ENCODE measurements at places on chromosomes 13 and 19. TPM values are rescaled to one million over a fixed set of nuclear protein-coding genes. Genes with fewer than 3 reads are reported as not detected.

The F2RL3 gene
- not detected for total RNA-seq

The ZNF730 gene
- not detected for total RNA-seq

DNA sequence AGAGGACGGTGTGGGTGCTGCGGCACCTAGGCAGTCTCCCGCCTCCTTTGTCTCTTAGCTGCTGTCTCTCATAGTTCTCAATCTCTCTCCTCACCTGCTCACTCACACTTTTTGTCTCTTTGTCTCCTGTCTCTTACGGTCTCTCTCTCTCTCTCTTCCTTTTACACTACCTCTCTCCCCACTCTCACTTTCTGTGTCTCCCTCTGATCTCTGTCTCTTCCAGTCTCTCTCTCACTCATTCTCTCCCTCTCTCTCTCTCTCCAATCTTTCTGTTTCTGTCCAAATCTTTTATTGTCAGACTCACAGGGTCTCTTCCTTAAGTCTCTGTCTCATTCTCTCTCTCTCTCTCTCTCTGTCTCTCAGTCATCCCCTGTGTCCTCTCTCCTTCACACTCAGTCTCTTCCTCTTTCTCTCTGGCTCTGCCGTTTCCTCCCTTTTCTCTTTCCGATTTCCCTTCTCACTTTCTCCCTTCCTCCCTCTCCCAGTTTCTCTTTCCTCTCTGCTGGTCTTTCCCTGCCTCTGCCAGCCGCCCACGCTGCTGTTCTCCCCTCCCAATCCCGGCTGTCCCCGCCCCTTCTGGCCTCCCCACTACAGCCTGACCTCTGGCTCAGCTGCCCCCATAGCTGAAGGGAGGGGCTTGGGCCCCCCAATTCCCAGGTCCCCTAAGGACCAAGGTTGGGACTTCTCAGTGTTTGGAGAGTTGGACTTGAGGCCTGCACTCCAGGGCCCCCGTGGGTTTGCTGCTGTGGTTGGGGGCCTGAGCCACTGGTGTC lies at the start of gene PLEKHA4:
Gene PLEKHA4, minus strand, starts transcription at position 504 of the 773 bp plus-strand sequence. CDS start 997 bp downstream, outside the sequence.
- DNase-seq, result no peak

- no peak for DNase-seq
Observed at GRCh38 chr13:98189841-98190505, 12.9 kb upstream of the RNF113B start.

DNA sequence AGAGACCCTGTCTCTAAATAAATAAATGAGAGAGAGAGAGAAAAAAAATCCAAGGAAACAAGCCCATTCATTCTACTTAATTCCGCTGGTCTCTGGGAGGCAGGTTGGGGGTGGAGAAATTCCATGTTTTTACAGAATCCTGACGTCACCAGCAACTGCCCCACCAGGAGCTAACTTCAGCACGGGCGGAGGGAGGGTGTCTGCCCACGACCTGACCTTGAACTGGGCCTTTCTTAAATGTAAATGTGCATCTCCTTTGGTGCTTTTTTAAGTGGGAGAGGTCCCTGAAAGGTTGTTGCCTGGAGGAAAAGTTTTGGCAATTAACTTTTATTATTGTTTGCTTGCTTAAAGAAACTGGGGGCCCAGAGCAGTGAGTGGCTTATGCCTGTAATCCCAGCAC lies 15.5 kb downstream of the KLF2 start:
- DNase-seq, result no peak

- no peak for DNase-seq
Observed at GRCh38 chr19:4879041-4879440, 11.6 kb upstream of the PLIN3 start.

GRCh38 chr13:77919246-77919920 lies 752 bp upstream of the EDNRB start:
- DNase-seq, result no peak

Data from NCI-H460 (cell line).